ENCODE measurements at places on chromosomes 5 and 9. TPM values are rescaled to one million over a fixed set of nuclear protein-coding genes. Genes with fewer than 3 reads are reported as not detected.

DNA sequence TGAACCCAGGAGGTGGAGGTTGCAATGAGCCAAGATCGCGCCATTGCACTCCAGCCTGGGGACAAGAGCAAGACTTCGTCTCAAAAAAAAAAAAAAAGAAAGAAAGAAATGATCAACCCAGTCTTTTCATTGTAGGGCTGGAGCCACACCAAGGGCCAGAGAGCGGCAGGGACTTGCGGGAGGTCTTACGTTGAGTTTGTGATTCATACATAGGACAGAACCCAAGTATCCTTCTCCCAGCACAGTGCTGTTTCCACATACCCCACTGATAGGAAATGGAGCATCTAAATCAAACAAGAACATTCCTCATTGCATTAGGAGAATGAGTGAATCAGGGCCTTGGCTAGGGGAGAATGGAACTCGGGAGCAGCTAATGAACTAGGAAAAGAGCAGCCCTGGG is 3.5 kb upstream of the TNIP1 start:
- DNase-seq, result no peak

- no peak for DNase-seq
Measured at GRCh38 chr5:147426640-147427327, 83.1 kb downstream of the DPYSL3 start.

DNA sequence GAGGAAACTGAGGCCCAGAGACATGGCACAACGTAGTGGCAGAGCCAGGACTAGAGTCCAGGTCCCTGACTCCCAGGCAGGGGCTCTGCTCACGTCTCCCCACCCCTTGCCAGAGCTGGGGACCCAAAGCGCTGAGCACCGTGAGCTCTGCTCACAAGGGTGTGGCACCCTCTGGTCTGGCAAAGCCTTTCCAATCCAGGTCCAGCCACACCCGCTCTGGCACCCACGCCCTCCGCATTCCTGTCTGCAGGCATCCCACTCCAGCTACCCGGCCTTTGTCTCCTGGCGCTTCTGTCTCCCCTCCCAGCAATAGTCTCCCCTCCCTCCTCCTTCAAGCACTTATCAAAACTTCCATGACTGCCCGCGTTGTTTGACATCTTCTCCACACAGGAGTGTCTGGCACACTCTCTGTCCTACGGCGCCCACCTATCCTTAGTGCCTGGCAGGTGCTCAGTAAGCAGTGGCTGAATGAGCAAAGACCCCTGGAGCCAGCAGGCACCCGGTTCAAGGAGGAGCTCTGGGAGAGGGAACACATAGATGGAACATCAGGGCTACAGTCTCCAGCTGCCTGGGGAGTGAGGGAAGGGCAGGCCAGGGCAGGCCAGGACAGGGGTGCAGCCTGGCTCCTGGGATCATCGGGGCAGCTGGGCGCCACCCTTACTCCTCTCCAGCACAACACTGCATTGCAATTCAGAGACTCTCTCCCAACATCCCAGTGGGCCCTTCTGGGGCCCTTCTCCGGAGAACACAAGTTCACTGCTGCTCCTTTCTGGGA is 12.0 kb downstream of the HIGD2A start:
- DNase-seq, result no peak

- no peak for DNase-seq
Measured at GRCh38 chr5:109310315-109310714, 99.5 kb downstream of the PJA2 start.

DNA sequence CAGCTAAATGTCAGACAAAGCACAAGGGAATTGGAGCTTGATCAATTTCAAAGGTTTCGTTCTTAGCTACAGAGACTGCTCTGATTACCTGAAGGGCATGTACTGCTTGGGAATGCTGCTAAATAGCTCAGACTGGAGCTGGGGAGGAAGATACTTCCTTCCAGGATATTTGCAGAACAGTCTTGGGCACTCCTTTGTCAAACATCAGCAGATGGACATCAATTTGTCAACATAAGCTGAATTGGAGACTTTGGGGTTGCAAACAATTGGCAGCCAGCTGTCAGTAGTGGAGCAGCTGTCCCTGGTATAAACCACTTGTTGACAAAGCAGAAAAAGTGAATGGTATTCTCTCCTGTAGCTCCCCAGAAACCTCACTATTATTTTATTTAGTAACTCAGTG is 182.0 kb downstream of the CCDC192 start:
- no peak for DNase-seq

GRCh38 chr5:13553896-13554295 is 390.6 kb downstream of the DNAH5 start:
- DNase-seq, result peak; percentile 1

The S1PR3 gene
- 14.5 TPM for total RNA-seq

The CCDC152 gene
- total RNA-seq, result 1.3 TPM

DNA sequence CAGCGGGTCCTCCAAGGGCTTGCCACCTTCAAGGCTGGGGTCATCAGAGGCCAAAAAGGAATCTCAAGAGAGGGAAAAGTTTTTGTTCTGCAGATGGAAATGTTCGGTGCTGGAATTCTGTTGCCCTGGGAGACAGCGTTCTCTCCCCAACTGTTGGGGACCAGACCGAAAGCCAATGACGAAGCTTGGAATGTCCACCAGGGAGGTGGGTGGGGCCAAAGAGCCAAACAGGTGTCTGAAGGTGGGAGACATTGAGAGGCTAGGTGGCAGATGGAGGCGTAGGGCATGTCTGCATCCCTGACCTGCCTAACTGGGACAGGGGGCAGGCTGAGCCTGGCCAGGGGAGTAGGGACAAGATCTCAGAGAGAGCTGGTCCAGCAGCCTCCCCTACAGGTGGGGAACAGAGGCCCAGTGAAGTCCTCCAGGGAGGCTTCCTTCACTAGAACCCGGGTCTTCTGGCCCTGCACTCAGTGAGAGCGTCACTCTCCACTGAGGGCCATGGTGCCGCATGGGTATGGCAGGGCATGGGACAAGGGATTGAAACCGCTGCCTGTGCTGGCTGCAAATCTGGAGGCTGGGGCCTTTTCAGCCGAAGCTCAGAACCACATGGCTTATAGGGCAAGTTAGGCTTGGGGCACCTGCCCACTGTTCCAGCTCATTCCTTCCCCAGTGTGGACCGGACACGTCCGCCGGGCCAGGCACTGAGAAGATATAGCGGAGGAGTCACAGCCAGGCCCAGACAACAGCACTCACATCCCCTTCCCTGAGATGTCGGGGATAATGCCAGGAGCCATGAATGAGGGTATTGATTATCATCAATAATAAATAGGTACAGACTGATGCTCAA is 5.0 kb upstream of the FAM78A start:
- no peak for DNase-seq

DNA sequence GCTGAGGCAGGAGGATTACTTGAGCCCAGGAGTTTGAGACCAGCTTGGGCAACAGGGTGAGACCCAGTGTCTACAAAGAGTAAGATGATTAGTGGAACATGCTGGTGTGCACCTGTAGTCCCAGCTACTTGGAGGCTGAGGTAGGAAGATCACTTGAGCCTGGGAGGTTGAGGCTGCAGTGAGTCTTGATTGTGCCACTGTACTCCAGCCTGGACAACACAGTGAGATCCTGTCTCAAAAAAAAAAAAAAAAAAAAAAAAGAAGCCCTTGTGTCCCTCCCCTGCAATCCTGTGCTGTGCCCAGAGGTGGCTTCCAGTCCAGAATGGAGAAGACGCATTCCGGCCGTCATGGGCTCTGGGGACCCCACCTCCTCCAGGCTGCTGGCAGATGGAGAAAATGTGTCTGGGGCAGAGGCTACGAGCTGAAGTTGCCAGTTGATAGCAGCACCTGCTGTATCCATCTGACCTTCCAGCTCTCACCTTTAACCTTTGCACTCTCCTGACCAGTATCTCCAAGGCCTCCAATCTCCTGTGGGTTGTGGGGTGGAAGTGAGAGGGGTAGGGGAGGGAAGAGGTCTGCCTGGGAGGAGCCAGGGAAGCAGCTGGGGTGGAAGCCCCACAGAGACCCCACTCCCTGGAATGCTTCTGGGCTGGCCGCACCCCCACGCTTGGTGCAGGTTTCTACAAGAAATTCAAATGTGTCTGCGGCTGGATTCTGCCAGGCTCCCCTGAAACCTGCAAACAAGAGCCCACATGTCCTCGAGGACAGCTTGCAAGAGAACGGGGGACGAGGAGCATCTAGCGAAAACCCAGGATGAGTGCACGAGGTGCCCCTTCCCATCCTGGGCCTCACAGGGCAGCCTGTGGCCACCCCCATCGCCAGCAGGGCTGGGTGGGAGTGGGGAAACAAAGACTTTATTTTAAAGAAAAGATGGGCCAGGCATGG is 148.3 kb upstream of the IER5L start:
- DNase-seq, result peak; percentile 2

The HTR4 gene
- 0.17 TPM for total RNA-seq

DNA sequence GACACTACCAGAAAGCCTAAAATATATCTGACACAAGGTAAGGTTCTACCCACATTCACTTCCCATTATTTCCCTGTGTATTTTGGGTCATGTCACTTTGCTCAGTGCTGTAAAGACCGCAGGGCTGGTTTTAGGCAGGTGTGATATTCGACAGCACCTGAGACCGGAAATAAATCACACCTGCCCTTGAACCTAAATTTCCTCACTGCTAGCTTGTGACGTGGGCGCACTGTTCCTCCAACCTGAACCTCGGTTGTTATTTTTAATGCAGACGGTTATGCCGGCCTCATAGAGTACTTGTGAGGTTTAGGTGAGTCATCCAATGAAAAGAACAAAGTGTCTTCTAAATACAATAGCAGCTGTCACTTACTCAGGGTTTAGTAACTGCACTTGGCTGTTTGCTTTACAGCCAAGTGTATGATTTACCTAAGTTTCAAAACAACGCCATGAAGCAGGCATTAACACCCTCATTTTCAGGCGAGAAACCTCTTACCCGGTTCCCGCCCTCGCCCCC is 20.7 kb upstream of the ZNF782 start:
- DNase-seq, result no peak

DNA sequence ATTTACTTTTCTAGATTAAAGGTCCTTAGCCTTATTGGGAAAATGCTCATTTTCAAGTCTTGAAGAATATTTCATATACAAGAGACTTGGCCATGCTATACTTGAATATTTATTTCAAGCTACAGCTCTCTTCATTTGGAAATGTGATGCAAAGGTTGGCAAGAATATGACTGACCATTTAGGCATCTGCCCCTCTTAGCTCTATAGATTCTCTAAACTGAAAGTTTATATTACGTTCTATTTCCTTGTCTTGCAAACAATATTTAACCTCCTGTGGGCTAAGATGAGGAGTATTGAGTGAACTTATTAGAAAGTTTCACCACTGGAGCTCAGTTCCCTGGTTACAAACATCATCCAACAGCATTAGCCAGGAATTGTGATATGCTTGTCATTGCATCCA is 593.1 kb downstream of the MAT2B start:
- no peak for DNase-seq

The POU4F3 gene
- total RNA-seq, result not detected

- DNase-seq, result no peak
Measured at GRCh38 chr9:85137696-85138095, 468.2 kb downstream of the NTRK2 start.

The FIBCD1 gene
- total RNA-seq, result 7.7 TPM

The TRPM6 gene
- total RNA-seq, result 0.74 TPM

DNA sequence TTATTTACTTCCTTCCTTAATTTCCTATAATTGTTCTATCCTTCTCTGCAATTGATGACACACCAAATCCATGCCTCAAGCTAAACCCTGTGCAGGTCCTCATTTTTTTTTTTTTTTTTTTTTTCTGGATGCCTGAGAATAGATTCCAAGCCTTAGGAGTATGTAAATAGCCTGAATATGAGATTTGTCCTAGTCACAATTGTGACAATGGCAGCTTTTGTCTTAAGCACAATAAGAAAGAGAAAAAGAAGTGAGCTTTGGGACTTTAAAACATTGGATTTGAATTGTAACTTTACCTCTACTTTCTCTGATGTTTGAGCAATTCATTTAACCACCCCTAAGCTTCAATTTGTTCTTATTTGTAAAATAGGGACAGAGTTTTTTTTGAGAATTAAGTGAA is 280.5 kb downstream of the TUSC1 start:
- DNase-seq, result no peak

The ANKHD1 gene
- 200 TPM for total RNA-seq

- no peak for DNase-seq
Measured at GRCh38 chr9:98043915-98044314, 12.6 kb upstream of the NANS start.

GRCh38 chr5:54981928-54982327 is 3.5 kb downstream of the ESM1 start:
- DNase-seq, result no peak

Measured in lung (tissue), 17 donors.